ENCODE measurements at places on chromosomes 13 and 19.

DNA sequence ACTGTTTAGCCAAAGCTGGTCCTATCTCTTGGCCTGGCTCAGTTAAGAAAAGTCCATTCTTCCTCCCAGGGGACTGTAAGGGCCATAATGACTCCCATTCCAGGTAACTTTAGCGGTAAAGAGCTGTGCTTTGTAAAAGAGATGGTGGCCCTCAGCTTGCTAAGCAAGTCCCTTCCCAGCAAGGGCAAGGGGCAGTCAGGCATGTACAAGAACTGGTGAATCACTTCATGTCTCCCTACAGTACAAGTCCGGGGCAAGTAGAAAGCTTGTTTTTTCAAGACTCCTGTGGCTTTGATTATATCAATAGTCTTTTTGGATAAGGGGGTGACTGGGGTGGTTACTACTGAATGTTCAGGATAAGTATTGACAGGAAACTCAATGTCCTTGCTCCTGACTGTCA lies 88.9 kb downstream of the SLC25A15 start:
- DNase-seq, result no peak

DNA sequence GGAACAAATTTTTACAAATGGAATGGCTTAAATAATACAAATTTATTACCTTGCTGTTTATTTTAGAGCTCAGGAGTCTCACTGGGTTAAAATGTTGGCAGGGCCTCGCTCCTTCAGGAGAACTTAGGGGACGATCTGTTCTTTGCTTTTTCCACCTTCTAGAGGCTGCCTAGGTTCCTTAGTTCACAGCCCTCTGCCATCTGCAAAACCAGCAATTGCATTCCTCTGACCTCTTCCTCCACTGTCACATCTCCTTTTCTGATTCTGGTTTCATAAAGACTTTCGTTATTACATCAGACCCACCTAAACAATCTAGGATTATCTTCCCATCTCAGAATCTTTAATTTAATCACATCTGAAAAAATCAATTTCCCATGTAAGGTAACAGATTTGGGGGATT lies 249.6 kb upstream of the SPRY2 start:
- no peak for DNase-seq

GRCh38 chr19:47663911-47664771 lies 49.1 kb upstream of the EHD2 start:
- peak; percentile 91 for DNase-seq

- DNase-seq, result no peak
These were observed 10.6 kb downstream of the CYP4F11 start for GRCh38 chr19:15923702-15924101.

DNA sequence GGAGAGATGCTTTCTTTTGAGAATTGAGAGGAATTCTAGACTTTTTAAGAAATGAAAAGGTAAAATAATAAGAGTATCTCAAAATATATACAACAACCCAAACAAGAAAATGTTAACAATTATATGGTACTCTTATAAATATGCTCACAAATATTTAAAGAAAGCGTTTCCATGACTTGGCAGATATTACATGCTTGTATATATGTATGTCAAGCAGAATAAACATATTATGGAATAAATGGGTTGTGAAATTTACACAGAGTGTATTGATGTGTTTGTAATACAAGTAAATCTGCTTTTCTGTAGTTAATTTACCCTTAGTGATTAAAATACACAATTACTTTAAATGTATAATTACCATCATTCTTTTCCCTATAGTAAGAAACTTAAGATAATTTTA lies 65.8 kb downstream of the GPC6 start:
- no peak for DNase-seq

DNA sequence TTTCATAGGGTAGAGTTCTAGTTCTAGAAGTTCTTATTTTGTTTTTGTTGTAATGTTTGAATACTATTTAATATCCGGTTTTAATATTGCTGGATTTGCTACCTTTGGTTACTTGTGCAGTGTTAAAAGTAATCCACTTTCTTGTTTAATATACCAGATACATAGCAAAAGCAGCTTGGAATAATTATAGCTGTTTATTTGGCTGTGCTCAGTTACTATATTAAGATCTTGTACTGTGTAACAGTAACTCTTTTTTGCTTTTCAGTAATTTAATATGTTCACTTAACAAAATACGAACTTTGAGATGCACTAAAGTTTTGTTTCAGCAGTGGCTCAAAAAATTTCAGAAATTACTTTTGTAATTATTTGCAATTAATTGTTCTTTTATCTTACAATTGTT lies 50.9 kb downstream of the AKAP11 start:
- no peak for DNase-seq

DNA sequence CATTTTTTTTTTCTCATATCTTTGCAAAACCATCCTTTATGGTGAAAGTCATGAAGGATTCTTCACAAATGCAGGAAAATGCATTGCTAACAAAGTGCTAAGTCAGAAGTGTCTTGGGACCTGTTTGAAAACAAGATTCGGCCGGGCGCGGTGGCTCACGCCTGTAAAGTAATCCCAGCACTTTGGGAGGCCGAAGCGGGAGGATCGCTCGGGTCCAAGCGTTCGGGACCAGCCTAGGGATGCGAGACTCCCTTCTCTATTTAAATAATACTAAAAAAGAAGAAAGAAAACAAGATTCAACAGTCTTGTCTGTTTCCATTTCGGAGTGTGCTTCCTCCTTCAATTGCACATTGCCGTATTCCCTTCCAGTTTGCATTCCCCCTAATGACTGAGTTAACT lies 819 bp downstream of the EID2B start:
- DNase-seq, result no peak

DNA sequence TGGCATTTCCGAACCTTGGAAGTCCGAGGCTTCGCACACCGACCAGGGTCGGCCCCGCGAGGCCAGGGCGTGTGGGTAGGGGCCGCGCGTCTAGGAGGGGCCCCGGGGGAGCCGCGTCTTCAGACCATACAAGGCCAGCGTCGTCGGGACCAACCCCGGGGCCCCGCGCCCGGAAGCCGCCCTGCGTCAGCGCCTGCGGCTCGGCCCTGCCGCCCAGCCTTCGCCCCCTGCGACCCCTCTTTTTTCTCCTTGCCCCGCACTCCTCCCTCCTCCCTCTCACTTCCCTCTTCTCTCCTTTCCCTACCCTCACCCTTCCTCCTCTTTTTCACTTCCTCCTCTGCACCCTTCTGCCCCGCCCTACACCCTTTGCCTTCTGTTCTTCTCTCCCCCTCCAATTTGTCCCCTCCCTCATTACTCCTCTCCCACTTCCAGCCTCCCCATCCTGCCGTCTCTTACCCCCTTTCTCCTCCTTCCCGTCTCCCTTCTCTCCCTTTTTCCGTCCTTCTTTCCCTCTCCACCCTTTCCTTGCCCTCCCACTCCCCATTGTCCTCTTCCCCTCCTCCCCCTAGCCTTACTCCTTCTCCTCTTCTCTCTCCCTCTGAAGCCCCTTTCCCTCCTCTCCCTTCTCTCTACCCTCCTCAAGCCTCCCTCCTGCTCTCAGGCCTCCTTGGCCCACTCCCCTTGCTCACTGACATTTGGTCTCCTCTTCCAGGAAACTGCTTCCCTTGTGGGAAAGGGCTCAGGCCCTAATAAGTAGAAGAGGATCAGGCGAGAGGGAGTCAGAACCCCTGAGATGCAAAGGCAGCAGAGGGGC lies 2.2 kb upstream of the PLEKHG2 start:
- peak; percentile 95 for DNase-seq

DNA sequence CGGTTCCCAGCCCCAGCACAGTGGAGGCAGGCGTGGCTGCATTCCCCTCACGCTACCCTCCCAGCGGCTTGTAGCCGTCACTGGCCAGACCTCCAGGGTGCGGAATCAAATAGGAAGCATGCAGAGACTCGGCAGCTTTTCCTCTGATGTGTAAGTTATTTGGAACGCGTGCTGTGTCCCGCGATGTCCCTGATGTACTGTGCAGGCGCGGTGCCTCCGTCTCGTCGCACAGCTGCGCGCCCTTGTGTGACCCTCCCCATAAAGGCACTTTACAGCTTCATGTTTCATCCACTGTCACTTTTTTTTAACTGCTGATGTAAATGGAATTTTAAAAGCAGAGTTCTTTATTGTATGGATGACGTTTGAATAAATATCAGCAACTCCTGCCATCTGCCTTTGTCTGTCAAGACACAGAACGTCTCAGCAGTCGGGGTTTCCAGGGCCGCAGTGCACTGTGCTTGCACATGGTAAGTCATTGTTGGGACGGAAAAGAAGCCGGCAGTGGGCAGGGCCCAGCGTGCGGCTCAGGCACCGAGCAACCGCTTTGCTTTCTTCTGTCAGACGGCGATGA lies 7.3 kb upstream of the F7 start:
- peak; percentile 21 for DNase-seq

GRCh38 chr13:113736258-113736731 lies 22.7 kb upstream of the TMEM255B start:
- DNase-seq, result no peak

DNA sequence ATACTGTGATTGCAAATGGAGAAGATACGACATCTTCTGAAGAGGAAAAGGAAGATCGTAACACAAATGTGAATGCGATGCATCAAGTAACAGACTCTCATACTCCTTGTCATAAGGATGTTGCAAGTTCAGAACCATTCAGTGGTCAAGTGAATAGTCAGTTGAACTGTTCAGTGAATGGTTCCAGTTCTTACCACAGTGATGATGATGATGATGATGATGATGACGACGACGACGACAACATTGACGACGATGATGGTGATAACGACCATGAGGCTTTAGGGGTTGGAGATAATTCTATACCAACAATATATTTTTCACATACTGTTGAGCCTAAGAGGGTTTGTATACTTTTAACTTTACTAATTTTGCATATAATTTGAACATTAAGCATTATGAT lies 67.0 kb downstream of the URI1 start:
- DNase-seq, result no peak

- no peak for DNase-seq
These were observed 50.7 kb downstream of the ARHGAP35 start for GRCh38 chr19:46911456-46911855.

DNA sequence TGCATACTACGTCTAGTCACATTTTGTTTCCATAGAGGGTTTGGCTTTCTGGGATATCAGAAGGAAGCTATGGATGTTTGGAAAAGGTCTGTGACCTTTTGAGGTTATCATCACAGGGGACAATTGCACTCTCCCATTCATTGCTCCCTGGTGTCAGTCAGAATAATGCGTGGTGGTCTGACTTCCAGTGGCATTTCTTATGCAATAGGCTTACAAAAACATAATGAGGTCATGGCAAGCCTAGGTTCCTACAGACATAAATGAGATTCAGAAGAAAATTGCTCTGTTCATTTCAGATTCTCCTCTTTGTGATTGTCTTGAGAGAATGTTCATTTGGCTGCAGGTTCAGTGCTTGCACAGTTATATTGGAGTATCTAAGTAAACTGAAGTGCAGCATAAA lies 54.6 kb downstream of the ARHGAP35 start:
- no peak for DNase-seq

- DNase-seq, result peak; percentile 83
These were observed 1.2 kb downstream of the DAZAP1 start for GRCh38 chr19:1408300-1409203.

- DNase-seq, result peak; percentile 10
These were observed 5.3 kb downstream of the F7 start for GRCh38 chr13:113110852-113111315.

GRCh38 chr13:27293873-27294515 lies 23.4 kb downstream of the RASL11A start:
- DNase-seq, result no peak

- DNase-seq, result no peak
These were observed 583 bp downstream of the TECR start for GRCh38 chr19:14530005-14530348.

DNA sequence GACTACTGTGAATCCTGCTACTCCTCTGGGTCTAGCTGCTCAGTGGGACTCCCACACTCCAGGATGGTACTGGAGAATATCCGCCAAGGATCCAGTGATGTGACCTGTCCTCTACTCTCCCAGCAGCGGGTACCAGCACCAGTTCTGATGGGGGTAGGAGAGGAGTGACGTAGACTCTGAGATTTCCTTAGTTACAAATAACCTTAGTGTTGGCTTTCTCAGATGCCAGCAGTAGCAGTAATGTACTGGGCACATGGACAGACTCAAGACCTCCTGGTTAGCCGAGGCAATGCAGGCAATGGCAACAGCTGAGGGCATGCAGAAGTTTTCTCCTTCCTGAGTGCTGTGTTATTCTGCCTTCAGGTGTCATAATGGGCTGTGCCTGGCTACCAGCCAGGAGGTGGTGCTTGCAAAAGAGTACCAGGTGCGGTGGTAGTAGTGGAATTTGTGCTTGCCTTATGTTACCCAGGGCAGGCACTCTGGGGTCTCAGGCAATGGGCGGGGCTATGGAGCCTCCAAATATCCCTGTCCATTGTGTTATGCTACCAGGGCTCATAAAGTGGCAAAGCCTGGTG lies 105.3 kb upstream of the KLF5 start:
- peak; percentile 33 for DNase-seq

DNA sequence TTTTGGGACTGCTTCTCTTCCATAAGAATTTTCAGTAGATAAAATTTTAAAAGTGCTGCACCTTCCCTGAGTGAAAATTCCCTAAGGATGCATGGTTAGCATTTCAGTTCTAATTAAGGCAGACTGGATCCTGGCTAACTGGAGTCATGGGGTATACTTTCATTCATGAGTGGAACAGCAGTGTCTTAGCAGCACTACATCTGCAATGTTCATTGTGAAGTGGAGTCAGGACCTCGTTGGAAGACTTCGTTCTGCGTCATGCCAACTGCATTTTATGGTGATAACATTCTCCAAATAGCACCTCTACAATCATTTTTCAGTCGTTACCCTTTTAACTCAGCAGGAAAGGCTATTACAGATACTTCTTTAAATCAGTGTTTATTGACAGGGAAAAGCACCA lies 25.5 kb downstream of the PHF11 start:
- peak; percentile 45 for DNase-seq

DNA sequence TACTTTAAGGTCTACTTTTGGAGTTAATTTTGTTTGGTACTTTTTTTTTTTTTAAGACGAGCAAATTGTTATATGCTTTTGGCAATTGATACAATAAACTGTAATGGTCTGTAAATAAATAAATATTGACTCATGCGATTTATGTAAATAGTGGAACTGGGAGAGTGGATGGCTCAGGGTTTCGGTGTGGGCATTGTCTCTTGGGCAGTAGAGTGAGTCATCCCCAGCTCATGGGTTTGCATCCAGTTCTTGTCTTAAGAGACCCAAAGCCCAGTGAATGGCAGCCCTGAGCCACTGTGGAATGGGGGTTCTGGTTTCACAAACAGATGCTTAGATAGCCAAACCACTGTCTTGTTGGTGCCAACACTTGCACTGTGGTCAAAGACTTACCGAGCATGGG lies 33.0 kb downstream of the FGF9 start:
- DNase-seq, result no peak

- DNase-seq, result no peak
These were observed 152.0 kb upstream of the SLC10A2 start for GRCh38 chr13:103218253-103218652.

- peak; percentile 27 for DNase-seq
These were observed 12.5 kb downstream of the CRTC1 start for GRCh38 chr19:18696023-18696422.

DNA sequence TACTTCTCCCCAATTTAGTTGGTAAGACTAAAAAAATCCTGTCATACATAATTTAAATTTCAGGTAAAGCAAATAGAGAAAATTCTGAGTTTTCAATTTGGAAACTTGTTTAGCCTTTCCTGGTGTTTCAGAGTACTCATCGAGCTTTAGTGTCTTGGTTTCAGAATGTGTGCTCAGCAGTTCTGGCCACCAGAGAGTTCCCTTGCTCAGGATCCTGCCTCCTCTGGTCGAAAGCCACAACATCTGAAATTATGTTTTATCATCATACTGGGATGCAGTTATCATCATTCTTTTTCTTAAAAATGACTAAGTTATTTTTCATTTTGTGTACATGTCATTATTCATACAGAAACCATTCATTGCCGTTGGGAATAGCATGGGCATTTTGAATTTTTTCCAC lies 263.2 kb upstream of the SPRY2 start:
- peak; percentile 33 for DNase-seq

- DNase-seq, result no peak
These were observed 33.5 kb downstream of the WASF3 start for GRCh38 chr13:26590951-26591350.

GRCh38 chr13:36549126-36549702 lies 116.9 kb downstream of the CCNA1 start:
- no peak for DNase-seq
